ENCODE measurements at places on chromosomes 1 and 21.

GRCh38 chr1:186308264-186309060, 66.6 kb downstream of the TPR start:
- DNase-seq, result no peak

GRCh38 chr1:170267317-170267716, 121.6 kb downstream of the NTMT2 start:
- peak; percentile 38 for DNase-seq

DNA sequence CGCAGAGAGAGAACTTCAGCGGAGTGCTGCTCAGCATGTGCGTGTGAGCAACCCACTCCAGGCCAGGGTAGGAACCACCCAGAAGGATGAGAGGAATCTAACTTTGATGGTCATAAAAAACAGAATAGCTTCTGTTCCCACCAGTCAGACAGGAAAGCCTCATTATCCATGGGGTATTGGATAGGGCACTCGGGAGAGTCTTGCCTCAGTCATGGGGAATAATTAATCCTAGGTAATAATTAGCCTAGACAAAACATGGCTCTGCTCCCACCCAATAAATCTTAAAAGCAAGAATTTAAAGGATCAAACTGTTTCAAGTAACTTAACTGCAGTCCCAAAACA, 35.3 kb downstream of the LDLRAD1 start:
- no peak for DNase-seq

DNA sequence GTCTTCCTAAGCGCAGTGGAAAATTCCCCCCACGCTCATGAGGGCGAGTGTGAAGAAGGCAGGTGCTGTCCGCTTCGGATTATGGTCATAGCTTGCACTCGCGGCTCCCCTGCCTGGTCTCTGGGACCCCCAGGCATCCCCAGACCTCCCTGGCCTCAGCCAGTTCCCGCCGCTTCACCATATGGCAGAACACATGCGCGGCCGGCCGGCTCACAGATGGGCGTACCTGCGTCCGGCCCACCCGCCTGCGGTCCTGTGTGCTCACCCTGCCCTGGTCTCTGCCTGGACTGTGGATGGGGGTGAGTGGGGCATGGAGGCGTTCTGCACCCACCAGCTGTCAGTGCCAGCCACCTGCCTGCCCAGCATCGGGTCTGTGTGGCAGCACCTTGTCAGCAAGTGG, 34.1 kb downstream of the PRKCZ start:
- no peak for DNase-seq

DNA sequence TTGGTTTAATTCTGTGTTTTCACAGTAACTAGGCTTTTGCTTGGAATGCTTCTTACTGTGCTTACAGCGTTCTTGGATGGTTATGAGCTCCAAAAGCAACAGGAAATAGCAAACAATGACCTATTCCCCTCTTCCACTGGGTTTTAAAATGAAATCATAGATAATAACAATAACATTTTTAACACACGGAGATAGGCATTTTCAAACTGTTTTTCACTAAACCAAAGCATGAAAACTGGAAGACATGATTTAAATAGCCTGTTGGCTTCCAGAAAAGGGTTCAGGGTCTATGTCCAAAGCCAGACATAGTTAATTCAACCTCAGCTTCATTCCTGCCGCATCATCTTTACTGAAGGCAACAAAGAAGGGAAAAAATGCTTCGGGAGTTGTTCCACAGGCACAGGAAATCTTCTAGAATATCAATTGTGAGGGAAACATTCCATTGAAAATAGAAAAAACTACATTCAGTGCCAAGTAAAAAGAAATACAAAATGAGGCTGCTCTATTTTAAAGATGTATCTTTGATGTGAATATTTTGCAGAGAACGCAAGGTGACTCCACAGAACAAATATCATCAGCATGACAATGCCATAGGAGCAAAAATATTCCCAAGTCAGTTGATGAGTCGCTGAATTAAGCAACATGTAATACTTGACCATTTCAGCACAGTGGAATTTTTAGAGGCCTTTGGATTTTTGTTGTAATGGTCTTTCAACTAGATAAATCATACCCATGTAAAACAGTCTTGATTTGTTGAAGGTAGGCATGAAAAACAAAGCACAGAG, 80.7 kb downstream of the NID1 start:
- DNase-seq, result no peak

DNA sequence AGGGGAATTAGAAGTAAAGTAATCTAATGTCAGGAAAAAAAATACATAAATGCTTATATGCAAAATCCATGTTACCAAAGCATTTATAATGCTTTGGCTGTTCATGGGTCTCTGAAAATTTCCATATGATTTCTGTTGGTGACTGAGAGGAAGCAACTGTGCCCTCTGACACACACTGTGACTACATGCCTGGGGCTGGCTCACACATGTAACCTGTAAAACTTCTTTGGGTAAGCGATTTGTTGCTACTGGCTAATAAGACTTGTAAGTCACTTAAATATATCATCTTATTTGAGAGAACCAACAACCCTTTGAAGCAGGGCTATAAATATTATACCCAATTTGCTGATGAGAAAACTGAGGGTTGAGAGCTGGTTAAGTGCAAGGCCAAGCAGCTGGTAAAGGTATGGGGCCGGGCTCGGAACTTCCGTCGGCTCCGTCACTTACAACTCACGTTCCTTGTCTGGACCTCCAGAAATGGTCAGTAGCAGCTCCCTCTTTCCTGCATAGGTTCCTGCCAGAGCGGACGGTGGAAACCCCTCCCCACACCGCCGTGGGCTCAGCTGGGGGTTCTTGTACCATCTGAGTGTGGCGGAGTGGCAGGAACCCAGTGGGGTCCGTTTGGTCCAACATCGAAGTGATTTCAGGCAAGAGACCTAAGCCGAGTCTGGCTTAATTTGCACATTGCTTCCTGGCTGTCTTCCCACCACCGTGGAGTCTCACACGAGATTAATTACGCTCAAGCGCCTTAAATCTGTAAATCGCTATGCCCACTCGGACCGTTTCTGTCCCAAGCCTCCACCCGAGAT, 714 bp downstream of the DFFA start:
- no peak for DNase-seq

- no peak for DNase-seq
These were observed 13.1 kb downstream of the TIMM17A start for GRCh38 chr1:201968202-201968925.

DNA sequence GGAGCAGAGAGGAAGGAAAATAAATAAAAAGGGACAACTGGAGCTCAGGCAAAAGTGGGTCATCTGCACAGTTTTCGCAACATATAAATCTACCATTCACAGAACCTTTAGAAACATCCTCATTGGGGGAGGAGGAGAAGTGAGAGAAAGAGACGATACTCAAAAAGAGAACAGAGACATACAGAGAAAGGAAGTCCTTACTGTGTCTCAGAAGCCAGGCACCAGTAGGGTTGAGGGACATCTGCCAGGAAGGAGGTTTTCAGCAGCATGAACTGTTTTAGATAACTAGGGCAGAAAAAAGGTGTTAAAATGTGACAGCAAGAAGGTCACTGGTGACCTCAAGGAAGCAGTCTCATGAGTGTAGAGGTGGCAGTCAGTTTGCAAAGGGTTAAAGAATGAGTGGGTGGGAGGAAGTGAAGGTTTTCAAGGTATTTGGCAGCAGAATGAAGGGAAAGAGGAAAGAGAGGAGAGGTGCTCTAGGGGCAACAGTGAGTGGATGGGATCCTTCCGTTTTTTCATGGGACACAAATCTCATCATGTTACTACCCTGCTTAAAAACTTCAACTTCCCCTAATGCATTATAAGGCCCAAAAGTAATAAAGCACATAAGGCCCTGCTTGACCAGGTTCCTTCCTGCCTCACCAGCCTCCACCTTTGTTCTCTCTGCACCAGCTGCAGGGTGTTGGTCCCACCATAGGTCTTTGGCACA, 9.5 kb downstream of the JAK1 start:
- peak; percentile 93 for DNase-seq

DNA sequence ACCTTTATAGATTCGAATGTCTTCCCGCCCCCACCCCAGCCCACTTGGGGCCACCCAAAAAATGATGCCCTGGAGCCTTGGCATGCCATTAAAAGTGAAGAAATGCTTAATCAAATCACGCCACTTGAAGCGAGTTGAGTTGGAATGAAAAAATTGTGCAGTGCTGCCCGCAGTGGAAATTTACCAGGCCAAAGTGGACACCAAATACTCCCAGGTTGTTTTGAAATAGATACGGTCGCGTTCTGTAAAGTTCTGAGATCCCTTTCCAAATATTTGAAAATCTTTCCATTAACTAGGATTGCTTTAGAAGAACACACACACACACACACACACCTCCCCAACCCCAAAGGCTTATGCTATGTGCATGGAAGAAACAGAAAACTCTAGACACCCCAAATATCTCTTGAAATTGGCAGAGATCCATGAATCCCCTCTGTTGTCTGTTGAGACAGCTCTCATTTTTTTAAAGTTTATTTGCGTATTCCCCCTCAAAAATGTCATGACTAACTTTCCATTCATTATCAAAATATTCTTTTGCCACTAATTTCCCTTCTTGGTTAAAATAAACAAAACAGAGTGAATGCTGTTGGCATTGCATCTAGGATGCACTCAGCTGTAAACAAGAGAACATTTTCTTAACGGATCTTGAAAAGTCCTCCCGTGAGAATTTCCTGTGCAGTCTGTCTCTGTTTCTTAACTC, 142.3 kb upstream of the KCNE2 start:
- no peak for DNase-seq

- DNase-seq, result peak; percentile 80
These were observed 20.3 kb downstream of the PTGS2 start for GRCh38 chr1:186659890-186660341.

DNA sequence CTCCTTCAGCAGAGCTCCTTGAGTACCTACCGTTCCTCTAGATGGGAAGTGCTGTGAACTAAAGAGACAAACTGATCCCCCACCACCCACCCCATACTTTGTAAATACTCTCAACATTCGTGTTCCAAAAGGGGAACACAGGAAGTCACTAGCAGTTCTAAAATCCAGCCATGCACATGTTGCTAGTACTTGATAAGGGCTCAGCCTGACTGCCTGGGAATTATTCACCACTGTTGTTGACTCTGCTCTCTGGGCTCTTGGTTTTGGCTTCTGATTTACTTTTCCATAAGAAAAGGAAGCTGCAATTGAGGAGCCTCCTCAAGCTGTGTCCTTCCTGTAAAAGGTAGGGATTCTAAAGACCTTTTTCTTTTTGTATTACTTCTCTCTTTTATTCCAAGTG, 67.5 kb downstream of the IVNS1ABP start:
- DNase-seq, result no peak

GRCh38 chr1:59323879-59324278, 27.0 kb downstream of the FGGY start:
- DNase-seq, result no peak

DNA sequence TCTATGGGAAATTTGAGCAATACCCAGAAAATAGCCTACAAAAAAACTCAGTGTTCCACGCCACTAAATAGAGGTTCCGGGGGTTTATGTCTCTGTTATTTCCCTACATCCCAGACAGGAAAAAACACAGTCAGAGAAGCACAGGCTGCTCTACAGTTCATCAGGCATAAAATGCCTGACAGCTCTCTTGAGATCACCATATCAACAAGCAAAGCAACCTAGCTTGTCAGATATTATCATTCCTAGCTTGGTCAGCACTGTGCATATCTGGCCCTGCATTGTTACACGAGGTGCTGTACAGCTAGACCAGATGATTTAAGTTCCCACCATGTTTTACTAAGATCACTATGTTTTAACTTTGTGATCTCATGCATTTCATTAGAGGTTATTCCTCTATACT, 172.6 kb downstream of the PTPRC start:
- DNase-seq, result no peak

DNA sequence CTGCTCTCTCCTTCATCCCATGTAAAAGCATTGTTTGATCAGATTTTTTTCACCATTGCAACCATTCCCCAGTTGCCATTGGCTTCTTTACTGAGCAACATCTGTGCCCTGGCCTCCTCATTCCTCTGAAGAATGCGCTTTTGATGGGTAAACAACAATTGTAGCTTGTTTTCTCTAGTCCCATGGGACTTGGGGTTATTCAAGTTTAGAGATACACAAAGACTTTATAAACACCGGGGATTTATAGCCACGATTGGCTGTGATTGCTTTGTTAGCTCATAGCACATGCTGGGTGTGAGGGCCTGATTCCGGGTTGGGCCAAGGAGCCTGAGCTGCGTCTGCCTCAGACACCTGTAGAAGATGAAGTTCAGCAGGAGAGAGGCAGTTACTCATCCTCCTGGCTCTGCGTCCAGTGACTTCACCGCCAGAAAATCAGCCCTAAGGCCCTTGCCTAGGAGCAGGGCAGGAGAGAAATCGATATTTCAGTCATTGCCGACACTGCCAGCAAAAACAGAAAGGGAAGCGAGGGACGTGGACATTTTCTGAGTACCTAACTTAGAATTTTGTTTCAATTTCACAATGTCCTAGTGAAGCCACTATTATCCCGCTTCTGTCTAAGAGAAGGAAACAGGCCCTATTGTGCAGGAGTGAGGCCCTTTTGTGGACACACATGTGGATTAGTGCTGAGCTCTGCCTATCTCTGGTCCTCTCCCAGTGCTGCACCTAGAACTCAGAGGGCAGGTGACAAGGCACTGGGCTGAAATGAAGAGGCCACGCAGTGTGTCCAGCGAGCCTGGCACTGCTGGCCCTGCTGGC, 159.8 kb upstream of the USP24 start:
- DNase-seq, result no peak

DNA sequence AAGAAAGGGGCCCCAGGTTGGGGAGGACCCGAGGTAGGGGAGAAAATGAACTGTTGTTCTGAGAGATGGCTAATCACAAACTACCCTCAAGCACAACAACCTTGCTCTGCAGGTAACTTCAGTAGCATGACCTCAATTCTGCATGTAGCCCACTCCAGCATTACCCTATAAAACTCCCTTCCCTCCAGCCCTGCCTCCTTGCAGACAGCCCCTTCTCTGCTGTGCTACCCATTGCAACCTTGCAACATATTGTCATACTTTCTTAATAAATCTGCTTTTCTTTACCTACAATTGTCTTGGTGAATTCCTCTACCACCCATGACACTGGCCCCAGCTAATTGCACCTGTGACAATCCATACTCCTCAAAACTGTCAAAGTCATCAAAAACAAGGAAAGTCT, 428.9 kb downstream of the MATN1 start:
- DNase-seq, result no peak

GRCh38 chr21:20592463-20592862, 405.7 kb upstream of the NCAM2 start:
- DNase-seq, result peak; percentile 21

- DNase-seq, result peak; percentile 48
These were observed 60.5 kb downstream of the DMAP1 start for GRCh38 chr1:44273560-44274350.

- DNase-seq, result no peak
These were observed 60.4 kb downstream of the ITPKB start for GRCh38 chr1:226678701-226679100.

Data from MV-4-11 (cell line).